ENCODE measurements at places on chromosomes 5 and 9. TPM values are rescaled to one million over a fixed set of nuclear protein-coding genes. Genes with fewer than 3 reads are reported as not detected.

TAS2R1 gene
- not detected for total RNA-seq

SPATA6L gene
- total RNA-seq = 0.78 TPM

GRCh38 chr5:57902095-57902494, 419.5 kb upstream of the ACTBL2 start:
- no peaks in the 10 kb centered on the region for H3K36me3 ChIP-seq
- H3K27me3 ChIP-seq = peaks cover 4% of the 10 kb centered on the region
- no peak overlapping the region for H3K4me3 ChIP-seq
- no peaks in the 10 kb centered on the region for H3K4me1 ChIP-seq
- no peak for DNase-seq
- H3K27ac ChIP-seq = no peak overlapping the region

ATP6V0E1 gene
- 68.0 TPM for total RNA-seq

DNA sequence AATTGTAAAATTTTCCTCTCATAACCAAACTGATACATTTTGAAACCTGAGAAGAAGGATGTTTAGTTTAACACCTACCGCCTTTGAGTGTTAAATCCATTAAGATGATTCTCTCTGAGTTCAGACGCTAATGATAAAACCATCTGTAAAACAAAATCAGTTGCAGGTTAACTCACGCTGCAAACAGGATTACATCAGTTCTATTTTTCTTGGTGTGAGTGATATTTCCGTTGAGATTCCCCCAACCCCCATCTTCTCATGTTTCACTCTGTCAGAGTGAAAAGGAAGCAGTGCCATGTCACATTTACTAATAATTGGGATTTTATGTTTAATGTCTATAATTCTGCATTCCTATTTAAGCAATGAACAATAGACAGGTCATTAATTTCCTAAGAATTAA, 146.5 kb downstream of the FANCC start:
- peak overlapping the region; percentile 78 for H3K27ac ChIP-seq
- H3K4me1 ChIP-seq = peaks cover 18% of the 10 kb centered on the region
- H3K4me3 ChIP-seq = no peak overlapping the region

- H3K36me3 ChIP-seq = no peaks in the 10 kb centered on the region
- no peak for DNase-seq
- H3K4me1 ChIP-seq = no peaks in the 10 kb centered on the region
- no peak overlapping the region for H3K4me3 ChIP-seq
- peaks cover 14% of the 10 kb centered on the region for H3K27me3 ChIP-seq
Measured at GRCh38 chr5:107634981-107635848, 35.5 kb downstream of the EFNA5 start.

DNA sequence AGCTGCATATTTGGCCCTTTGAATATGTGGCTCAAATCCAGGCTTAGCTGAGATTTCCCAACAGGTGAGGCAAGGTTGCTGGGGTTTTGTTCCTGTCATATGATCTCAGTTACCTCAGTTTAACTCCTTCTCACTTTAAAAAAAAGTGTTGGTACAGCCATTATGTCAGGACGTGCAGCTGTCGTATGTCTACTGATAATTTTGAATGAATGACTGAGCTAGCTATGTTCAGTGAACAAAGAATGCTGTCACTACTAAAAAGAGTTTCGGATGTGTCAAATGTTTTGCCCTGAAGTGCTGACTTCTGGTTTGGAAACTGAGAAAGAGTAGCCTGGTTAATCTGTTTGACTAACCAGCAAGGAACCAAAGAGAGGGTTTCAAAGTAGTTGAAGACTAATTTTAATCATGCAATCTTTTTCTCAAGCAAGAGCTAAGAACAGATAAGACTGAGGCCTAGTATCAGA, 106.3 kb upstream of the NR3C1 start:
- DNase-seq = no peak
- no peaks in the 10 kb centered on the region for H3K27me3 ChIP-seq
- H3K27ac ChIP-seq = no peak overlapping the region
- H3K4me1 ChIP-seq = no peaks in the 10 kb centered on the region

TMEM252 gene
- not detected for total RNA-seq

TMEM171 gene
- not detected for total RNA-seq

DNA sequence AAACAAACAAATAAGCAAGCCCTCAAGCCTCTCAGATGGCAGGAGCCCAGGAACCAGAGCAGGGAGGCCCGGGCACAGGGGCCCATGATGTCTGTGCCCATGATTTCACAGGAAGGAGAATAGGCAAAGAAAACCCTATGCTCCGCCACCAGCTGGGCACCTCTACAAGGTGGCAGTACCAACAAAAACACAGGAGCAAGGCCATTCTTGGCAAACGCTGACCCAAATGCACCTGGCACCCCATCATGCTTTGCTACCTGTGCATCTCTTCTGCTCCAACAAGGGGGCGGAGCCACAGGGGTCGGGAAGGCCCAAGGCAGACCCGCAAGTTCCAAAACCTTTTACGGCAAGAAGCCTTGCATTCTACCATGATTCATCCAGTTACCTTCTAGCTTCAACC, 3.1 kb downstream of the BRD3 start:
- no peak overlapping the region for H3K27ac ChIP-seq
- no peak for DNase-seq
- peaks cover 1% of the 10 kb centered on the region for H3K36me3 ChIP-seq
- peaks cover 49% of the 10 kb centered on the region for H3K4me1 ChIP-seq
- peaks cover 5% of the 10 kb centered on the region for H3K27me3 ChIP-seq

DNA sequence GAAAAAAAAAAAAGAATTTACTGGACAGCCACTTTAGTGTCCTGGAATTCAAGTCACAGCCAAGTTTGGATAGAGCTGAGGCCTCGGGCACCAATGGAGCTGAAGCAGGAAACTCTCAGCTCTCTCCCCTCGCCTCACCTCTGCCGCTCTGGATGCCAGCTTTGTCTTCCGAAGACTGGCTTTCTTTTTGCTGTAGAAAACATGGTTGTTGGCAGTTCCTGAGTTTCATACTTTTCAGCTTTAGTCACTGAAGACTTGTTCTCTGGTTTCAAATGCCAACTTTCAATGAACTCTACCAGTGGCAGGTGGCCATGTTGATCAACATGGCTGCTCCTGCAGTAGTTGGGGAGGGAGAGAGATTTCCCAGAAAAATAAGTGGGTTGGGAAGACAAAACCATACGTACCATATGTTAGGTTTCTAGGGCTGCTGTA, 142.2 kb downstream of the SNX18 start:
- no peak overlapping the region for H3K27ac ChIP-seq
- H3K27me3 ChIP-seq = no peaks in the 10 kb centered on the region
- H3K36me3 ChIP-seq = no peaks in the 10 kb centered on the region
- peaks cover 8% of the 10 kb centered on the region for H3K4me1 ChIP-seq
- H3K4me3 ChIP-seq = no peak overlapping the region

DNA sequence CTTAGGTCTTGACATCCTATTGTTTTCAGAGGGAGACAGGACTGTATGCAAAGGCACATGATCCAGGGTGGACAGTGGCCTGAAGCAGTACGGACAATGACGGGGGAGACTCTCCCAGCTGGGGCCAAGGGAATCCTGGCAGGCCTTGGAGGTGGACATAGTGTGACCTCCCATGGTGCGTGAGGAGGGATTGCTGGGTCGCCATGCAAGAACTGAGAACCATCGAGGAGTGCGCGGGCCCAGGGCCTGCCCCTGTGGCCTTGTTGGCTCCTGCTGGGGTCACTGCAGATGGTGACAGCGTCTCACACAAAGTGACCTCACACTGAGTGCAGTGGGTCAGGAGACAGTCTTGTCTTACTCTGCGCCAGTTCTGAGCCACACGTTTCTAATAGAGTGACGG, 192.4 kb downstream of the GADD45G start:
- H3K36me3 ChIP-seq = no peaks in the 10 kb centered on the region
- H3K4me3 ChIP-seq = no peak overlapping the region
- DNase-seq = no peak
- no peaks in the 10 kb centered on the region for H3K4me1 ChIP-seq

GRCh38 chr5:96873449-96873848, 2.9 kb upstream of the ERAP2 start:
- no peaks in the 10 kb centered on the region for H3K27me3 ChIP-seq
- H3K36me3 ChIP-seq = no peaks in the 10 kb centered on the region
- no peak for DNase-seq
- H3K4me3 ChIP-seq = no peak overlapping the region

GRCh38 chr5:176722757-176723156, 75.5 kb downstream of the TSPAN17 start:
- H3K27me3 ChIP-seq = peaks cover 25% of the 10 kb centered on the region
- DNase-seq = no peak
- no peak overlapping the region for H3K27ac ChIP-seq
- no peak overlapping the region for H3K4me3 ChIP-seq
- H3K4me1 ChIP-seq = peaks cover 3% of the 10 kb centered on the region
- H3K36me3 ChIP-seq = no peaks in the 10 kb centered on the region

GRCh38 chr5:368183-369084, 46.9 kb downstream of the AHRR start:
- no peak overlapping the region for H3K4me3 ChIP-seq
- peak overlapping the region; percentile 85 for H3K27ac ChIP-seq
- no peaks in the 10 kb centered on the region for H3K27me3 ChIP-seq

PCDHGB2 gene
- total RNA-seq = 0.14 TPM

- DNase-seq = no peak
- peaks cover 42% of the 10 kb centered on the region for H3K4me1 ChIP-seq
- H3K27ac ChIP-seq = no peak overlapping the region
- H3K4me3 ChIP-seq = no peak overlapping the region
Measured at GRCh38 chr9:137634016-137634415, 15.2 kb downstream of the EHMT1 start.

DNA sequence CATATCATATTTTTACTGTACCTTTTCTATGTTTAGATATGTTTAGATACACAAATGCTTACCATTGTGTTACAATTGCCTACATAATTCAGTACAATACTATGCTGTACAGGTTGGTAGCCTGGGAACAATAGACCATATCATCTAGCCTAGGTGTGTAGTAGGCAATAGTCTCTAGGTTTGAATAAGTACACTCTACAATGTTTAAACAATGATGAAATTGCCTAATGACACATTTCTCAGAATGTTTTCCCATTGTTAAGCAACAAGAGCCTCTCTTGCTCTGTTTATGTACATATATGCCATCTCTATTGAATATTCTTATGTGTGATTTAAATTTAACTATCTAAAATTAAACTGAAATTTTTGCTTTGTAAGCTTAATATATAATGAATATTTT, 209.6 kb upstream of the ST8SIA4 start:
- no peak overlapping the region for H3K27ac ChIP-seq
- no peak for DNase-seq
- H3K4me1 ChIP-seq = no peaks in the 10 kb centered on the region
- peaks cover 3% of the 10 kb centered on the region for H3K27me3 ChIP-seq

WNT8A gene
- not detected for total RNA-seq

DNA sequence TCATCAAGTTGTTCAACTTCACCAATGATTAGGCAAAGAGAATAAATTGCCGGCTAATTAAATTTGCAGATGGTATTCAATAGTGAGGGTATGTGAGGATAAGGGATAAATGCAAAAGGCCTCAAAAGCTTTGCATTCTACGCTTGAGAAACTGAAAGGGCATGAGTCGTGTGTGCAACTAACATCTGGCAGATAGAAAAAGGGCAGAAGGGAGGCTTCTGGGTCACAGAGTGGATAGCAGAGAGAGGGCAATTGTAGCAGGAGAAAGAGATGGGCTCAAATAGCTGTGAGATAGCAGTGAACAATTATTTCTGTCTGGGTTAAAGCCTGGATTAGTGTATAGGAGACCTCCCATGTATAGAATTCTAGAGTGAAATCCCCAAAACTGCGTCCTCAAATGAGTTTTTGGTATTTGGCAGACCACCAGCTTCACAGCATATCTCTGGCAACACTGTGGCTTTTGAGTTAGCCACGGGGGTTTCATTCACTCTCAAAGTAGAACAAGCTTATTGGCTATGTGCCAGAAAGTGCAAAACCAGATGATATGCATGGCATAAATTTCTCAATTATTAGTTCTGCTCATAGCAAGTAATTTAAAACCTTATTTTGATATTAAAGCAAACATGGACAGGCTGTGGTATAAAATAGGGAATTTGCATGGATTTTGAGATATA, 586.3 kb downstream of the BRINP1 start:
- no peaks in the 10 kb centered on the region for H3K27me3 ChIP-seq
- no peaks in the 10 kb centered on the region for H3K36me3 ChIP-seq
- no peaks in the 10 kb centered on the region for H3K4me1 ChIP-seq
- no peak overlapping the region for H3K4me3 ChIP-seq

GABRB2 gene
- not detected for total RNA-seq

GFPT2 gene
- not detected for total RNA-seq

DNA sequence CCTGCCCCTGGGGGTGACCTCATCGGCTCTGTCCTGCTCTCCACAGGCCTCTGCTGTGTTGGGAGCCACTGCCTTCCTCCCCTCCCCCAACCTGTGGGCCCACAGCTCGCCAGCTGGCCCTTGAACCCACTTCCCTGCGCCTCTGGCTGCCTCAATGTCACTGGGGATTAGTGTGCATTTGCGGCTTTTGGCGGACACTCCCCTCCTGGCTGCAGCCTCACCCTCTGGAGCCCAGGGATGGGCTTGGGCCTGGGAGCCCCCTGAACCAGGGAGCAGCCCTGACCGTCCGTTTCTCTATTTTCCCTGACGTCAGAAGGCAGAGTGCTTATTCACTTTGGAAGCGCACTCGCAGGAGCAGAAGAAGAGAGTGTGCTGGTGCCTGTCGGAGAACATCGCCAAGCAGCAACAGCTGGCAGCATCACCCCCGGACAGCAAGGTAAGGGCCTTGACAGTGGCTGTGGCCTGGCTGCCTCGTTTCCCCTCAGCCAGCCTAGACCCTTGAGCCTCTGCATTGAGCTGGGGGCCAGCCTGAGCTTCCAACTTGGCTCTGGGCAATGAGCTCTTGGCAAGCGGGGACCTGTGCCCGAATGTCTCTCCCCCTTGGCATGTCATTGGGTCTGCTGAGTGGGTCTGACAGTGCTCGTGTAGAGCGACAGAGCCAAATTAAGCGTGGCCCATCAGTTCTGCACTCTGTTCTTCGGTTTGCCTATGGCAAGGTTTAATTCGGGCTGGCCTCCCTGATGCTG, 73.1 kb downstream of the RGS3 start:
- H3K36me3 ChIP-seq = peaks cover 48% of the 10 kb centered on the region
- H3K27me3 ChIP-seq = no peaks in the 10 kb centered on the region
- no peak overlapping the region for H3K27ac ChIP-seq

ACTL7B gene
- not detected for total RNA-seq

LURAP1L gene
- total RNA-seq = not detected

- no peaks in the 10 kb centered on the region for H3K4me1 ChIP-seq
- no peak for DNase-seq
- H3K36me3 ChIP-seq = no peaks in the 10 kb centered on the region
- peaks cover 4% of the 10 kb centered on the region for H3K27me3 ChIP-seq
- no peak overlapping the region for H3K27ac ChIP-seq
- no peak overlapping the region for H3K4me3 ChIP-seq
Measured at GRCh38 chr9:84383178-84383577, 42.6 kb upstream of the SLC28A3 start.
